Myometrial cell (primary cell): ENCODE measurements at places on chromosomes 1 and 21. TPM values are rescaled to one million over a fixed set of nuclear protein-coding genes. Genes with fewer than 3 reads are reported as not detected.

The KCNA2 gene
- total RNA-seq: not detected in 2 replicates

The ARHGEF10L gene
- 15.9 and 16.5 TPM in 2 replicates for total RNA-seq

The NMNAT2 gene
- 0.53 and 1.4 TPM in 2 replicates for total RNA-seq

The COL11A1 gene
- total RNA-seq: 3.2 and 3.5 TPM in 2 replicates

The S100A7A gene
- not detected in 2 replicates for total RNA-seq

The UBL4B gene
- total RNA-seq: not detected in 2 replicates

The BTBD8 gene
- total RNA-seq: 2.6 and 3.9 TPM in 2 replicates

The LYST gene
- 5.8 and 15.8 TPM in 2 replicates for total RNA-seq

The ADORA1 gene
- 0.53 TPM in 1 of 2 replicates, not detected in the other for total RNA-seq
